ENCODE measurements at places on chromosomes 3 and 15.

- DNase-seq: peak; percentile 31
These were observed 430.4 kb downstream of the RBMS3 start for GRCh38 chr3:29711255-29711771.

DNA sequence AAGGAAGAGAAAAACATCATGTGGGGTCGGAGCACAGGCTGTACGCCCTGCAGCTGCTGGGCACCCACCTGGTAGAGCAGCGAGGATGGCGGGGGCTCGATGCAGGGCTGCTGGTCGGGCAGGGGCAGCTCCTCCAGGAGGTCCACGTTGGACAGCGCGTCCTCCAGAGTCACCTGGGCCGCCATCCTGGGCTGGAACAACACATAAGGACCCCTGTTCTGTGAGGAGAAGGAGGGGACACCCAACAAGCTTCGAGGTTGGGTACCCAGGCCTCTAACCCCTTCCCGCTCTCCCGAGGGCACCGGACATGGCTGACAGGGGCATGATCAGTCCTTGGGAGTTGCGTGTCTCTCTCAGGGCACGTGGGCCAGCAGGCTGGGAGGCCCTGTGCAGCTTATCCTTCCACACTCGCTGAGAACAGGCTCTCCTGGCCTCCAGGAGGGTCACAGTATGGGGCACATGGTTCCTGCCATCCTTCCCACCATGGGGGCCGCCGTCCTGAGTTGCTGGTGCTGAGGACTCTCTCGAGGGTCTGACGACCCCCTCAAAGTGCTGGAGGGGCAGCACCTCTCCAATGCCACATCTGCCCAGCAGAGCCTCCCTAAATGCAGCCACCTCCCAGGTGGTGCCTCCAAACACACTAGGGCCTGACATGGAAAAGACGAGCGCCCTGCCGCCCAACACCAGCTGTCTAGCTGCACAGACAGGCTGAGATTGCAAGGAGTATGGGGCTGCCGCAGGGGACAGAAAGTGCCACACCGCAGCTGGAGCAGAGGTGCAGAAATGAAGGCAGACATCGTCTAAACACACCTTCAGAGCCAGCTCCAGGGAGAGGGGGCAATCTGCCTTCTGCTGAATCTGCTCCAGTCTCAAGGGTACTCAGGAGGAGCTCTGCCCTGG lies 32.8 kb downstream of the CYFIP1 start:
- no peak for DNase-seq

GRCh38 chr3:85678713-85679112 lies 719.9 kb downstream of the CADM2 start:
- no peak for DNase-seq

GRCh38 chr3:66195347-66195783 lies 25.4 kb upstream of the SLC25A26 start:
- peak; percentile 52 for DNase-seq

- no peak for DNase-seq
These were observed 6.9 kb downstream of the SHF start for GRCh38 chr15:45180648-45181436.

GRCh38 chr15:66786708-66787488 lies 84.9 kb downstream of the SMAD6 start:
- no peak for DNase-seq

DNA sequence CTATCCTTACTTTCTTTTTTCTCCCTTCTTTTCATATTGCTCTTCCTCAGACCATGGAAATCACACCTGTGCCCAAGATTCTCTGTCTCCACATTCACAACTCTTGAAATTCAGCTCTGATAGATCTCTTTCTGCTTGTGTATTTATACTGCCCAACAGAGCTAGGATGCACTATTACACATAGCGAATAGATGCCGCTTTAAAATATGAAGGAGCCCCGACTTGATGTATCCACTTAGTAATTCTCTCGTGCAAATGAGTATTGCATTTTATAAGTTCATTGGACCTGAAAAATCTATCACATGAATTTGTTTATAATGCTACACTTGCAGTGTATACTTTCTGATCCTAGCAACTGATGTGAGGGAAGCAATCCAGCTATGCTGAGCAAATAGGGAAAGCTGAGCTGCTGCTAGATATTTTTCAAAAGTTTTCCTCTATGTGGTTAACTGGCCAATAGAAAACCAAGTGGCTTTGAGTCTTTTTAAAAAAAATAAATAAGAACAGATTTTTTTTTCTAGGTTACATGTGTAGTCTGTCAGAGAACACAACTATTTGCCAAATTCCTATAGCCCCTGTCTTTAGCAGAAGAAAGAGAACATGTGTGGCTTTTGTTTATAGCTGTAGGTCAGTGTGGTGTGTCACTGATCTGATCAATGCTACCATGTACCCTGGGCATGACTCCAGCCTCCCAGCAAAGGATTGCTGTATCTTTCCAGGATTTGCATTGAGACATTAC lies 64.3 kb upstream of the LEKR1 start:
- peak; percentile 67 for DNase-seq

DNA sequence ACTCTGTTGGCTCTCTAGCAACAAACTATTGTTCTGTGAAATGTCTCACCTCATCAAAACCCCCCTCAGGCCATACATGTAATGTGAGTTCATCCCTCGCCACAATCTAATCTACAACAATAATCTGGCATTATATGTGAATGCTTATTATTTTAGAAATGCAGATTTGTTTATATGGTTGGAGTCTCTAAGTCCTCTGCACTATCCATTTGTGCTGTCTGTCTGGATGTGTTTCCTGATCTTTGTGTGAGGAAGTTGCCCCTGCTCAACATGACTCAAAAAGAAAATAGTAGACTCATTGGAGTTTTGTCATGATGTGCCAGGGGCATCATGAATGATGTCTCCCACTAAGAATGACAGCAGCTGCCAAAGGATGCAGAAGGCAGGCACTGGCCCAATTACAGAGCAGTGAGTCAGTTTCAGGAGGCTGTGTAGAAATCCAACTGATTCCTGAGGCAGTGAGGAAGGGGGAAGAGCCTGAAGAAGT lies 161.6 kb upstream of the PDZRN3 start:
- peak; percentile 97 for DNase-seq

DNA sequence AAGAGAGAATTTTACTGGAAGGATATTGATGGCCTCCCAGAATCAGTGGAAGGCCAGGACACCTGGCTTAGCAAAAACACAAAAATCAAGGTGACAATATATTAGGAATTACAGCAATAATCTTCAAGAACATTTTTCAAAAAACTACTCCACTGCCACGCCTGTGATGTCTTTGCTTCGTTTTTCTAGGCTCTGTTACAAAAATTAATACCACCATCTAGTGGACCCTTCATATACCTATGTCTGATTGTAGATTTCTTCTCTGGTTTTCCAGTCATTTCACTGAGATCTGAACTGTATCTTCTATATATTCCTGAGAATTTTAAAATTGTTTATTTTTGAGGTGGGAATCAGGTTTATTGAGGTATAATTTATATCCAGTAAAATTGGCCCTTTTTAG lies 5.6 kb upstream of the SLC33A1 start:
- peak; percentile 43 for DNase-seq

DNA sequence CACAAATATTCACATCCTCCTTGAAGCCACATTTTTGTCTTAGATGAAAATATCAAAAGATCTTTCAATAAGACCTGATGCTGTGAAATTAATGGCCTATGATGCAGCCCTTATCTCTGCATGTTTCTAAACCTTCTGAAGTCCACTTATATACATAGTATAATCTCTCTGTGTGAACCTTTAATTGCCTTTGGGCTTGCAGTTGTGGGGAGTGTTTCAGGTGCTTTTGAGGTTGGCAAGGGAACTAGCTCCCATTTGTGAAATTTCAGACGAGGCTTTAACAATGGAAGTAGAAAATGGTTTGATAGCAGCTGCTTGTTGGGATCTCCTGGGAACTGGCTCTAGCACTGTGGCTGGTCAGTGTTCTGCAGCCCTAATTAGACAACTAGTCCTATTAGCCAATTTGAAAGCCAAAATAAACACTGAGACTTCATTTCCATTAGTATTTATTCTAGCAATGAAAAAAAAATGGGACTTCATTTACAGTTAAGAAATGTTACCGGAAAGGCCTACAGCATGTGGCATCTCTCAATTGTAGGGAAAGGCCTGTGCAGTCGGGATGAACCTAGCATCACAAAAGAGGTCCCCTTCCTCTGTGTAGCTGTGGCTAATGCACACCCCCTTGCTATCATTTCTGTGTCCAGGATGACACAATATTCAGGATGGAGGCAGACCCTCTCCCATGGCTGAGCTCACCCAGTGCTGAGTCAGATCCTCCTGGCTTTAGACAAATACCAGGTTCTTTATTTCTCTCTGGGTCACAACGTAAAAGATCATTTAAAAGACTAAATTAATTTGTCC lies 140.7 kb upstream of the TRIM42 start:
- no peak for DNase-seq

GRCh38 chr15:62760538-62760937 lies 282.0 kb upstream of the TPM1 start:
- no peak for DNase-seq

- DNase-seq: no peak
These were observed 14.0 kb upstream of the SSUH2 start for GRCh38 chr3:8658306-8659212.

DNA sequence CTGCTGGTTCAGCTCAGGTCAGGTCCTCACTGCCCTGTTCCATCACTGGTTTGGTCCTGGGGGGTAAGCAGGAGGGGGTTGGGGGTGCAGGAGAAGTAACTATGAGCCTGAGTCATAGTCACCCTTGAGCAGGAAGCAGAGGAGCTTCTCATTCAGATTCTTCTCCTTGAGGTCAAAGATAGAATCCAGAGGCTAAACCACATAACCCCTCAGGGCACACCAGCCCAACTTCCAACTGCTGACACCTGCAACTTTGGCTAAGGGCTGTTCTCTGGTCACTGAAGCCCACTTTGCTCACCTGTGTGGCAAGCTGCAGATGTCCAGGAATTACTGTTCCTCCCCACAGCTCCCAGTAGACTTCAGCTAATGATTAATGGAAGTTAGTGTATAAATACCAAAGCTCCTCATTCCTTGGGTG lies 48.8 kb upstream of the LRRFIP2 start:
- peak; percentile 44 for DNase-seq

DNA sequence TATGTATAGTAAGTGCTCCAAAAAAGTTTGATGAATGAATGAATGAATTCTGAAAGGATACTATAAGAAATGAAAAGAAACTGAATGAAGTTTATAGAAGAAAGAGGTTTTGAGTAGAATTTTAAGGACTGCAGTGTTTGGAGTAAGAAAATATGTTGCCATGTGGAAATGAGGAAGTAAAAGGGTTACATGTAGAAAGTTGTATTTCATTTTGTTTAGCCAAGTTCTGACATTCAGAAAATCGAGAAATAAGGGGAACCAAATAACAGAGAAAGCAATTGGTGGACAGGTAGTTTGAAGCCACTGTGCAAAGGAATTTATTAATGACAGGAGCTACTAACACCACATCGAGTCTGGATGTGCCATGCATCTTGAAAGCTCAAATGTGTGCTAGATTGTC lies 200.7 kb downstream of the SATB1 start:
- no peak for DNase-seq

DNA sequence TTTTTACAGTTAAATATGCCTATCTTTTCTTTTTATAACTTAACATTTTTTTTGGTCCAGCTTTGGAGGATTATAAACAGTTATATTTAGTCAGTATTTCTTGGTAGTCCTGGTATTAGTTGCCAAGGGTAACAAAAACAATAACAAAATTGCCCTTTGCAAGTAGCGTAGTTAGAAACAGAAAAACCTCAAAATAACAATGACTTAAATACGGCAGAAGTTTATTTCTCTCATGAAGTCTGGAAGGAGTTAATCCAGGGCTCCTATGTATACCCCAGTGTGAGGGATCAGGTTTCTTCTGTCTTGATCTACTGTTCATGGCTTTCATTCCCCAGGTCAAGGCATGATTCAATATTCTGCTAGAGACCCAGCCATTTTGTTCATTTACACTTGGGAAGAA lies 14.1 kb upstream of the MYH15 start:
- peak; percentile 6 for DNase-seq

GRCh38 chr3:19934098-19934566 lies at the start of gene EFHB:
Gene EFHB, minus strand, starts transcription at chr3:19934217. Its CDS starts 199 bp downstream, at chr3:19934018.
- DNase-seq: peak; percentile 16

DNA sequence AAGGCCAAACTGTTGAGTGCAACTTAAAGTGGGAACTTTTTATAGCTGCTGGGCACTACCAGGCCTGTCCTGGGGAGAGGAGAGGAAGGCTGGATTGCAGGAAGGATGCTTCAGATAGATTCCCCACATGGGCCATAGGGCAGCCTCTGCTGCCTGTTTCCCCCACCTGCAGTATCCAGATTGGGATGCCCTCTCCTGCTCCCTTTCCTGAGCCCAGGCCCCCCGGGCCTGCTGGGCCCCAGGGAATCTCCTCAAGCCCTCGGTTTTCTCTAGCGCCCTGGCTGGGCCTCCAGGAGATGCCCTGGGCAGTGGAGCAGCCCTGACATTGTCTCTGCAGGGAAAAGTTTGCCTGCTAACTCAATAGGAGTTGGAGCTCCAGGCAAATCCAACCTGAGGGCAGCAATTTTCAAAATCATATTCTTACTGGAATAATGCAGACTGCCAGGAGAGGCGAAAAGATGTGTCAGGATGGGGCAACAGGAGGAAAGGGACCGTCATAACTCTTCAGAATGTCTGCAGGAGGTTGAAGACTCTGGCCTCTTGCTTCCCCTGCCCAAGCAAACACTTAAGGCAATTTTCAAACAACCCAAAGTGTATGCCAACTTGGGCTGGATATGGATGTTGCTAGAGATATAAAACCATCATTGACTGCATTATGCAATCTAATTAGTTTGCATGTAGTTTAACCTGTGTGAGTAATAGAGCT lies 4.4 kb downstream of the NR2F2 start:
- DNase-seq: peak; percentile 40

- DNase-seq: no peak
These were observed 28.7 kb downstream of the ADAMTSL3 start for GRCh38 chr15:83682476-83683088.

DNA sequence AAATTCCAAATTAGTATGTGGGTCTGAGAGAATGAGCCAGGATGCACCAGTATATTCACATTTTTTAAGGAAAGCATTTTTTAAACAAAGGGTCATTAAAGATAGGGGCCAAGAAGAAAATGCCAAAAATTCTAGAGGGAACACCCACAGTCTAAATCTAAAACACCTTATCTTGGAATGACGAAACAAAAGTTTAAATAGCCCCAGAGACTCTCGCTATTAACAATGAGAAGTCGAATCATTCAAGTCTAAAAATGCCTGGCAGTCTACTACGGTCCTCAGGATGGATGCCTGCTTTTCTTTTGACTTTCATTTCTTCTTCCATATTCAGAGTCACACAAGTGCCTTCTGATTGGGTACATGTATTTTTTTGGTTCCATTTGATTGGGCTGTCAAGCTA lies 66.3 kb downstream of the SSUH2 start:
- no peak for DNase-seq

DNA sequence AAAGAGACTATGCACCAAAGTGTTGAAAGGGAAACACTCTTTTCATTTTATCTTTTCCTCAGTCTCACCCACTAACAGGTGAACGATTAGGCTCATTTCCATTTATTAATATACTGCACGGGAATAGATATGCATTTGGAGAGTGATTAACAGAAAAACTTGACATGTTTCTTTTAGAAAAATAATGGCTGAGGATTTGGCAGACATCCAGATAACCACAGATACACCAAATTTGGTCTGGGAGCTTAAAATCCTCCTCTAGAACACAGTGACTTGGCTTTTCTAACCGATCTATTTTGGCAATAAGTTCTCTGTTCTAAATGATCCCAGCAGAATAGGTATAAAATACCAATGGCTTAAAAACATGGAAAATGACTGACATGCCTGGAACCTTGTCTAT lies 459.3 kb upstream of the SGO1 start:
- DNase-seq: no peak

- no peak for DNase-seq
These were observed 462.8 kb downstream of the TUSC7 start for GRCh38 chr3:117172426-117172825.

Data from fibroblast of mammary gland (primary cell).